RWPE2 (cell line): ENCODE measurements at places on chromosomes 7 and 10.

DNA sequence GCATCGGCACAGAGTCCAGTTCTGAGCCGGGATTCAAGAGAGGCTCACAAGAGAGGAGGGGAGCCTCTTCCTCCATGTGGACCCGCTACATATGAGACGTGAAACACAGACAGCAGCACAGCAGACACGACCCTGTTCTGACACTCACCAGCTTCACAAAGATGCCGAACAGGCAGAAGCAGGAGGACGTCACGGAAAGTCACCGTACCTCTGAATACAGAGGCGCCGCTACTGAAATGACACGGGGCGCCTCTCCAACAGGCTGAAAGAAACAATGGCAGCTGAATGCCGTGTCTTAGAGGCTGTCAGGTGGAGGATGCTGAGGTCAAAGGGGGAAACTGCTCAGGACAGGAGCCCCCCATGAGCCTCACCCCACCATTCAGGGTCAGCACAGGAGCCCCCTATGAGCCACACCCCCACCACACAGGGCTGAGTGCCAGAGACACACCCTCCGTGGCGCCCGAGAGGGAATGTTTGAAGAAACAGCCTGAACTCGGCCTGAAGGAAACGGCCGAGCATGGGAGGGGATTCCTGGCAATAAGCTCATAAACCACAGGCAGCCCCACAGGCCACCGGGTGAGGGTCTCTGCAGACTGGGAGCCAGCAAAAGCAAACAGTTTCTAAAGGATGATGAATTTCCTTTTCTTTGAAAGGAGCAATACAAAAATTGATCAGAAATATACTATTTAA lies 510.3 kb downstream of the PTPRN2 start:
- no peak for DNase-seq

DNA sequence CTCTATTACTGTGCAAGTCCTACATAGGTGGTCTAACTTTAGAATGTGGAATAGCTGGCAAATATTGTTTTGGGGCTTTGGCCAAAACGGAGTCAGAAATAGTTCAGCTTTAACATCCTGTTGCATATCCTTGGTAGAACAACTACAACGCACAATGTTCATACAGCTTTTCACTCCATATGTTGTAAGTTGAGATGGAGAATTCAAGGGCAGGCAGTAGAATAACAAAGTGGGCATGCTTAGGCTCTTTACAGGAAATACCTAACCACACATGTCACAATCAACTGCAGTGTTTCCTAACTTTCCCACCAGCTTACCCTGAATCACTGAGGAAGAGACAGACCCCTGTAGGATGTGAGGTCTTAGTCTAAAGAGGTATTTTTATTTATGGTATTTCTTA lies 122.3 kb downstream of the PPP1R3A start:
- no peak for DNase-seq

GRCh38 chr7:125828153-125828700 lies 898.6 kb upstream of the POT1 start:
- no peak for DNase-seq

DNA sequence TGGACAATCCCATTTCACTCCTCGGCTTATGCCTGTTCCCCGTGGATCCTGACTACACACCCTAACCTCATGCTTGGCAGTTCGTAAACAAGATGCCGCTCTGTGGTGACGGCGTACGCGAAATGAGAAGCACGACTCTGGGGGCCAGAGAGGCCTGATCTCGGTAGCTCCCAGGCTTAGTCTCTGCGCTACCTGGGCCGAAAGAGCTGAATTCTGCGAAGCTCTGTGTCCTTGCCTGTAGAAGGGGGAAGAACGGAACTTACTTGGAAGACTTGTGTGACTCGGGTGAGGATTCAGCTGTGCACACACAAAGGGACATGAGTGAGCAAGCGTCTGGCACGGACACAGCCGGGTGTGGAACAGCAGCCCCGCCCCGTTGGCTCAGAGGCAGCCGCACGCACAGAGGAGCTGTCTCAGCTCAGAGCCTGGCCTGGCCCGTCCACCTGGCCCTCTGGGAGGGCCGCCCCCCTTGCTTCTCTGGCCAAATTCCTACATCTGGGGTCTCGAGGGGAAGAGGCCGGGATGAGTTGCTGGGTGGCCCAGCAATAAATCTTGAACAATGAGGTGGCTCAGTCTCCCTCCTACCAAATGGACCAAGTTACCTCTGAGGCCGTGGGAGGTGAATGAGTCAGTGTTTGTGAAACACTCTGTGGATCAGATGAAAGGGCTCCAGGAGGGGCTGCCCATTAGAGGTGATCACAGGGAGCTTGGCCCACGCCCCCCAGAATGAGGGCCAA lies 83.8 kb downstream of the PDGFA start:
- DNase-seq, result no peak

GRCh38 chr10:111677759-111678158 lies 505.8 kb downstream of the GPAM start:
- DNase-seq, result no peak

GRCh38 chr7:152050547-152050971 lies 25.1 kb downstream of the GALNT11 start:
- no peak for DNase-seq

DNA sequence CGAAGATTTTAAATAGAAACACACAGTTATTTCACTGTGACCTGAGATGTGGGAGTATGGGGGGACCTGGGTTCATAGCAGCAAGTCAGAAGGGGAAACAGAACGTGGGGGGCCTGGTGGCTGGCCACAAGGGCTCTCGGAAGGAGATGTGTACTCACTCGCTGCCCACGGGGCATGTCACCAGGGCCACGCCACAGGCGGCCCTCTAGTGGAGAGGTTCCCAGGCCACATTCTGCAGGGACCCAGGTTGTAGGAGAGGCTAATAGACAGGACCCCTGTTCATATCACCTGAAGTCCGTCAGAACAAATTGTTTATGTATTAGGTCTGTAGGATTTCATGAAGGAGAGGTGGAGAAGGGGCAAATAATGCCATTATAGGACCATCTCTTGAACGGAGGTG lies 25.1 kb upstream of the SVOPL start:
- no peak for DNase-seq

- no peak for DNase-seq
Observed at GRCh38 chr10:69483963-69484362, 32.7 kb downstream of the TSPAN15 start.

- DNase-seq, result no peak
Observed at GRCh38 chr10:83083831-83084230, 1055.5 kb upstream of the GHITM start.

- no peak for DNase-seq
Observed at GRCh38 chr7:91910171-91910570, 29.7 kb upstream of the MTERF1 start.

- DNase-seq, result no peak
Observed at GRCh38 chr7:134191876-134192275, 64.7 kb downstream of the LRGUK start.

DNA sequence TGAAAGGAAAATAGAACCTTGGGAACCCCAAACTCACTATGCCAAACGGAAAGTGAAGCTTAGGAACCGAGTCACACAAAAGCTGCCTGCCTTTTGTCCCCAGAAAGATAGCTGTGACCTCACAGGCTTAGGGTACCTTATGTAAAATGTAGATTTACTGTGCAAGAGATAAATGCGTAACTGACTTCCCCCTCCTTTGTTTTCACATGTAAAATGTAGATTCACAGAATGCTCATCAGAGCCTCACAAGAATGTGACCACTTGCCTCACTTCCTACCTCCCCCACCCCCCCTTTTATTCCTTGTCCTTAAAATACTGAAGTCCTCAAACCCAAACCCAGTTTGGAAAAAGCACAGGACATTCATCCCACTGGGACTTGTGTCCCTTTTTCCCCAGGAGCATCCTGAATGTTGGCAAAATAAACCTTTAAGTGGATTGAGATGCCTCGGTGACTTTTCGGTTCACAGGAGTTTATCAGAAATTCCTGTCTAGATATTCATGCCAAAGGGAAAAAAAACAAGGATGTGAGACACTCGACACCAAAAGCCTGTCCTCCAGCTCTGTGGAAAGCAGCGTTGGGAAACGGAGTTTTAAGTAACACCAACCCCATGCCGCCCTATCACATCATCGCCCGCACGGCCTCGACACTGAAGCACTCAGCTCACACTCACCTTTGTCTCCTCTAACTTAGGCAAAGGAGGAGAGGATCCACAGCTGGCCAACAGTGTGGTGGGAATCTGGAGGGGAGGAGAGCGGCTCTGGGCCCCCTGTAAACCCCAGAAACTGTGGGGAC lies 45.9 kb downstream of the SVIL start:
- DNase-seq, result no peak

DNA sequence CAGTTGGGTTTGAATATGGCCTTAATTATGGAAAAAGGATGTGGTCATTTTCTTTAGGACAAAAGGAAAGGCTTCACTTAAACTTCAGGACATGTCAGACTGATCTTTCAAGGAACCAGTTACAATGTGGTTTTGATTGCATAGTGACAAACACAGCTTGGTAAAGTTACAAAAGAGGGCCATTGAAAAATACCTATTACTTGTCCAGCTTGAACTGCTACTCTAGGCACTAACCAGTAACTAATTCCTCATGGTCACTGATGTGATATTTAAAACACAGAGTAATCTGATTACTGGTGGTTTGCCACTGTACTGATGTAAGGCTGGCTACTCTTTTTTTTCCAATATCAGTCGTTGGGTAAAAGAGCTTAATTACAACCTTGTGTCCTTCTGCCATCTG lies 22.6 kb downstream of the TES start:
- no peak for DNase-seq

DNA sequence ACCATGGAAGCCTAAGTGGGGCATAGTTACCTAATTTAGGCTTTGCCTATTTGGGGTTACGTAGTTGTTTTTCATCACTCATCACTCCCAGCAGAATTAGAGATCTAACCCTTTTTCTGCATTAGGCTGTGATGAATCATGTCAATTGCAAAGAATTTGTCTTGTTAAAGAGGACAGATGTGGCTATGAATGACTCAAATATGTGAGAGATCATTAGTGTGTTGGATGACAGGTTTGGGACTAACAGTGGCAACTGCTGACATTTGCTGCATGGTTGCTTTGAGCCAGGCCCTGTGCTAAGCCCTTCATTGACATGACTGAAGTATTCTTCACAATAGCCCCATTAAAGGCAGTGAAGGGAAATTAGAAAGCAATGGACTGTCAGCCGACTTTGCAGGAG lies 83.4 kb upstream of the BMPER start:
- no peak for DNase-seq

- DNase-seq, result no peak
Observed at GRCh38 chr10:30928742-30929141, 102.9 kb downstream of the ZNF438 start.

DNA sequence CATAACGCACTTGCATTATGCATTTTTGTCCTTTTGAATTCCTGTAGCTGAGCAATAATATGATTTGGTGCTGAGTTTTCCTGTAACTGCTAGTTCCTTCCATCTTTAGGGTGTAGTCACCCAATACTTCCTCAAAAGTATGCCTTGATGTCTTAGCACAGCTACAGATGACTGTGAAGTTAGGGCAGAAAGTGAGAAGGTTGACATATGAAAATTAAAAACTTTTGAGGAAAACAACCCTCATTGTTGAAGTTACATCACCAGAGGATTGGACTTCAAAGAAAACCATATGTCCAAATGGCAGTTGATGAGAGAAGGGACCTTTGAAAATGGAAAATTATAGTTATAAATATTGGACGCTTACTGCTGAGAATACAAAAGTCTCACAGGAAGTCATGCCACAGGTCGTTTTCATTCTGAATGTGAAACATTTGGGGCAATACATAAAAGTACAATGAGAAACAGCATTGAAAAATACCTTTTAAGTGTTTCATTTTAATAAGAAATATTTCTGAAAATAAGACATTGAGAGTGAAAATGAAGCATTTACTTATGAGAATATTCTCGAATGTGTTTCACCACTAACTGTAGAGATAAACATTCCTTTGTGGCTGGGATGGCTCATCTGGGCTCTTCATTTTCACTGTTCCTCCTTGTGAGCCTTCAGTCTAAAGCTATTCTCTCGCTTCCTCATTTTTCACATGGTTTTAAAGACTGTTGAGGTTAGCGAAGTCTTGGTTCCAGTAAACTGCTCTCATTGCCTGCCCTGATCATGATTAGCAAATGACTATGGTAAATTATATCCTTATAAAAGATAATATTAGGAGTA lies 61.4 kb upstream of the NME8 start:
- DNase-seq, result no peak

DNA sequence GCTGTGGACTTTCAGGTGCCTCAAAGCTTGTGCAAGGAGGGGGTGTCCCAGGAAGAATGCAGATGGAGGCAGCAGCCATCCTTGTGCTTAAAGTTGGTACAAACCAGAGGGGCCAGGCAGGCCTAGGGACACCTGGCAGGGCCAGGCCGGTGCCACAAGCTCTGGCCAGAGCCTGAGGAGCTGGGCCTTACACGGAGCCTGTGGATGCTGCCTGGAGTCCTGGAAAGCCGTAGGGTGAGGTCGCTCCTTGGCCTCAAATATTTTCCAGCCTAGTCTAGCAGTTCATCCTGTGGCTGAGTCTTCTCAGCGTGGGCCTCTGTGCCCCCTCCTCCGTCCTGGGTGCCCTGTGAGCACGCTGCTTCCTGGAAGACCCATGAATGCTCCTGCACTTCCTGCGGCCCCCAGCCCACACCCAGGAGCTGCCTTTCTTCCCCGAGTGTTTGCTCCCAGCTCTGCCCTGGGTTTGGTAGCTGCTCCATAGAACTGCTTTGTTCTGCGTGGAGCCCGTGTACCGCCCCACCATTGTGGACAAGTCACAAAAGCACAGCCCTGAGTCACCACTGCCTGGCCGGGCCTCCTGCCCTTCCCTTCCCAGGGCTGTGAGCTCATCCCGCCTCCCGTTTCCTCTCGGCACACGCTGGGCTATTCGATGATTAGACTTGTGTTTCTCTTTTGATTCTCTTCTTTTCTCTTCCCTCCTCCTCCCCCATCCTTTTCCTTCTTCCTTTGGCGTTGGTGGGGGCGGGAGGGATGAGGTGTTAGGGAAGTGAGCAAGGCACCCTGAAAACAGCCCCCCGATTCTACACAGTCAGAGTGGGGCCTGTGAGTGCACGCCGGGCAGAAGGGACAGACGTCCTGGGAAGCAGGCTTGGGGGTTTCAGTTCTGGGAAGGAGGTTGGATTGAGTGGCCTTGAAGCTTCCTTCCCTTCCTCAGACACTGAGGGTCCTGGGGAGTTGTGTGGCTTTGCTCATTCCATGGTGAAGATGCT lies 73.2 kb upstream of the SHH start:
- DNase-seq, result no peak

GRCh38 chr7:985915-986741 lies 3.1 kb downstream of the CYP2W1 start:
- DNase-seq, result no peak

DNA sequence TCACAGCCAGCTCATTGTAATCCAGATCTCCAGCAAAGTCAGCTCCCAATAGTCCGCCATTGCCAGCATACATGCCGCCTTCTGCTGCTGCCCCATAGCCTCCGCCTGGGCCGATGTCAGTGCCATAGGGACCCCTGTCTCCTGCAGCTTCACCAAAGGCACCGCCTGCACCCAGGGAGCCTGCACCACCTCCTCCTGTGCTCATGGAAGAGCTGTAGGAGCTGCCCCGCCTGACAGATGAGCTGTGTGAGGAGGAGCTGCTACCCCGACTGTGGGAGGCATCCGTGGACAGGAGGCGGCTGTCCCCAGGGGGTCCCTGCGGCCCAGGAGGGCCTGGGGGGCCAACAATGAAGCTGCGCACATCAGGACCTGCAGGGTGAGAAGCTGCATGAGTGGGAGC lies 51.7 kb downstream of the COL17A1 start:
- DNase-seq, result peak; percentile 56
